ENCODE measurements at places on chromosomes 12 and 14.
A peak's percentile ranks its signal among the peaks of the same experiment; 100 is the strongest.

DNA sequence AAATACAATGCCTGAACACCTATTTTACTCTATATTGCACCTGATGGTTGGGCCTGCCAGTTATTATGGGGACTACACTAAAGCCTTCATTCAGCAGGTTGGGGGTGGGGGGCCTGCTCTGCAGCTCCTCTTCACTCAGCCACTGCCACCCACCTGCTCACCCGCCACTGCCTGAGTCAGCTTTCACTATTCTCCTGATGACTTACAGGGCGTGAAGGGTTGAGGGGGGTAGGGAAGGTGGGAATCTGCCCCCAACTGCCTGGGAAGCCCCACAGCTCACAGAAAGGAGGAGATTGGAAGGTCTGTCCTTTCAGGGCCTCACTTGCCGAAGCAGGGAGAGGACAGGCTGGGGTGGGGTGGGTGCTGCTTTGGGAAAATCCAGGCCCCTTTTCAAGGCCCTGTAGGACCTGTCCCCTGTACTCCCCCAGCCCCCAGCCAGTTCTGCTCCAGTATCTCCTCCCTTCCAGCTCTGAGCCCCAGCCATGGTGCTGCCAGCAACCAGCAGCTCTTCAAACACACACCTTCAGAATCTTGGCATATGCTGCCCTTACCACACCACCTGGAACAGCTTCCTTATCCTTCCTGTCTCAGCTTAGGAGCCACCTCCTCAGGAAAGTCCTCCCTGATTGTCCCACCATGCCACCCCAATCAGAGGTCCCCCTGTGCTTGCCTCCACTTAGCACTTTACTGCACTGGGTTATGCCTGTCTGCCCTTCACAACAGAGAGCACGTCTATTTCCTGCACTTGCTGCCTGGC is 33.1 kb downstream of the IRF2BPL start:
- no peak for DNase-seq

DNA sequence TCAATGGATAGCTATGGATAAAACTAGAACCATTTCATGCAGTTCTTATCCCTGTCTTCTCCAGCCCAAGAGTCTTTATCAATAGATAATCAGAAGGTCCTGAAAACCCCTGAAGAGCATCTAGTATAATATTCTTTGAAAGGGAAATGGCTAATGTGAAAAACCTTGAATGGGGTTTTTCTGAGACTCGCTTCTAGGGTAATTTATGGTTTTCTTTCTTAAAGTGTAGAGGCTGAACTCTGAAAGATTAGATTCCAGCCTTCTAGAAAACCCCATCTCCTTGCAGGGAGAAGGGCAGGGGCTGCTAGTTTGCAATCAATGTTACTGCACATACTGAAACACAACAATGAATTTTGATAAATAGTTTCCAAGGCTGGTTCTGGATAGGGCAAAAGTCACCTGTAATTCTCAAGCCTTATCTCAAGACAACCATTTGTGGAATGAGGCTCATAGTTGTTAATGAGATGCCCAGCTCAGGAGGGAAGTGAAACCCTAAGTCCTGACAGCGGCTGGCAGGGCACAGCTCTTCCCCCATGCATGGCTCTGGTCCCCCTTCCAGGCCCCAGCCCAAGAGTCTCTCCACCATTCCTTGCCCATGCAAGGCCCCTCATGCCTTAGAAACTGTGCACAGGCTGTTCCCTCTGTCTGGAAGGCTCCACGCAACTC is 33.7 kb upstream of the PYGL start:
- DNase-seq = no peak

DNA sequence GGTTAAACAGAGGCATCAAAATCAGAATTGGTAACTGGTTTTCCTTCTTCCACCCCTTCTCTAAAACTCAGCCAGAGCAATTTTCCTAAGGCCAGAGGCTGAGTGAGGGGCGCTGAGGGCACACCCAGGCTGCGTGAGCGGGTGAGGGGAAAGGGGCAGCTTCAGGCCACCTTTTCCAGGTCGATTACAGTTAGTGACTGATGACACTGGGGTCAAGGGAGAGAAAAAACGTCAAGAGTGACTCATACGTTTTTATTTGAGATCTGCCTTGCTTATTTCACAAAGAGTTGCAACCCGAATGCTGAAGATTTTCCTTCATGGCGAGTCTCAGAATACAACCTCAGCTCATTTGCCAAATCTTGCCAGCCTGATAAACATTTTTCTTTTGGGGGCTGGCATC is 46.7 kb upstream of the EVL start:
- DNase-seq = no peak

GRCh38 chr12:13942826-13943225 is 38.6 kb downstream of the GRIN2B start:
- DNase-seq = no peak

DNA sequence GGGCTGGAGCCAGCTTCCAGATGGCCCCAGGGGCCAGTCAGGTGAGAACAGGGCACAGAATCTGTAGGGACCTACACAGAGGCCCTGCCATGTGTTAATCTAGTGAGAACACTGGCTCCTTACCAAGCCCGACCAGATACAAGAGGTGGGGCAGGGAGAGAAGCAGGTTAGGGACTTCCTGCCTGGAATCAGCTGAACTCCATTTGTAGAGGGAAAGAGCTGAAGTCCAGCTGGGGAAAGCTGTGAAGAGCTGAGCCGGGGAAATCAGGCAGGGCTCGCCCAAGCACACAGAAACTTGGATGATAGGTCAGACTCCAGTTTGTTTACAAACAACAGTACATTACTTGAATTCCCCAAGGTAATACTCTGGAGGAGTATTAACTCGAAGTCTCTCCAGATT is 46.7 kb downstream of the PTGER2 start:
- no peak for DNase-seq

GRCh38 chr12:124488520-124488919 is 78.9 kb downstream of the NCOR2 start:
- DNase-seq = no peak

GRCh38 chr12:124082012-124082411 is 109.0 kb downstream of the ZNF664 start:
- no peak for DNase-seq

GRCh38 chr12:10235761-10236631 is 23.3 kb downstream of the GABARAPL1 start:
- DNase-seq = peak; percentile 19

DNA sequence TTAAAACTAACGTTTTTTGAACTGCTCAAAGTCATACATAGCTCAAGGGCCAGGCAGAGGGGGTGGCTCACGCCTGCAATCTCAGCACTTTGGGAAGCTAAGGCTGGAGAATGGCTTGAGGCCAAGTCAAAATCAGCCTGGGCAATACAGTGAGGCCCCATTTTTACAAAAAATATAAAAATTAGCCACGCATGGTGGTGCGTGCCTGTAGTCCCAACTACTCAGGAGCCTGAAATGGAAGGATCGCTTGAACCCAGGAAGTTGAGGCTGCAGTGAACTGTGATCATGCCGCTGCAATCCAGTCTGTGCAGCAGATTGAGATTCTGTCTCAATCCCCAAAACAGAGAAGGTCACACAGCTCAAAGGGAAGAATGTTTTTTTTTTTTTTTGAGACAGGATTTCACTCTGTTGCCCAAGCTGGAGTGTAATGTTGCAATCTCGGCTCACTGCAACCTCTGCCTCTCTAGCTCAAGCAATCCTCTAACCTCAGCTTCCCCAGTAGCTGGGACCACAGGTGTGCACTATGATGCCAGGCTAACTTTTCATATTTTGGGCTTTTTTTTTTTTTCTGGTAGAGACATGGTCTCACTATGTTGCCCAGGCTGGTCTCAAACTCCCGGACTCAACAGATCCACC is 2.9 kb downstream of the RBM23 start:
- DNase-seq = no peak

- no peak for DNase-seq
Observed at GRCh38 chr14:33219957-33220356, 281.3 kb downstream of the NPAS3 start.

DNA sequence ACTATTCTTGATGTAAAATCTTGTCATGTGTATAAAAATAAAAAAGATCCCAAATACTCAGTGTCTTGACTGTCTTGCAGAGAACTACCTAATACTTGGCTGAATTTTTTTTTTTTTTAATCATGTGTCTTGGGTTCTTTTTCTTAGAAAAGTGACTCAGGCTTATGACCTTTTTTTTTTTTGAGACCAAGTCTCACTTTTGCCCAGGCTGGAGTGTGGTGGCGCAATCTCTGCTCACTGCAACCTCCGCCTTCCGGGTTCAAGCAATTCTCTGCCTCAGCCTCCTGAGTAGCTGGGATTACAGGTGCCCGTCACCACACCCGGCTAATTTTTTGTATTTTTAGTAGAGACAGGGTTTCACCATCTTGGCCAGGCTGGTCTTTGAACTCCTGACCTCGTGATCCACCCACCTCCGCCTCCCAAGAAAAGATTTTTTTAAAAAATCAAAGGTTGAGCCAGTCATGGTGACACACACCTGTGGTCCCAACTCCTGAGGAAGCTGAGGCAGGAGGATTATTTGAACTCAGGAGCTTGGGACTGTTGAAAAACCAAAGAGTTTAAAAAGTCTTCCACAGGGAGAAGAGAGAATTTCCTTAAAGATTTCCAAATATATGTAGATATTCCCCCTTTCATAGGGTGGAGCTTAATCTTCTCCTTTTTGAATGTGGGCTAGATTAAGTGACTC is 17.7 kb upstream of the TDG start:
- DNase-seq = no peak

- peak; percentile 95 for DNase-seq
Observed at GRCh38 chr12:1291601-1292332, 300.7 kb downstream of the ERC1 start.

DNA sequence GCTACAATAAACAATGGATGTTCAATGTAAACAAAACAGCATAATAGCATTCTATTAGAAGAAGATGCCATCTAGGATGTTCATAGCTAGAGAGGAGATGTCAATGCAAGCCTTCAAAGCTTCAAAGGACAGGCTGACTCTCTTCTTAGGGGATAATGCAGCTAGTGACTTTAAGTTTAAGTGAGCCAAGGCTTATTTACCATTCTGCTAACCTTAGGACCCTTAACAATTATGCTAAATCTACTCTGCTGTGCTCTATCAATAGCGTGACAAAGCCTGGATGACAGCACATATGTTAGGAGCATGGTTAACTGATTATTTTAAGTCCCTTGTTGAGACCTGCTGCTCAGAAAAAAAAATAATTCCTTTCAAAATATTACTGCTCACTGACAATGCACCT is 106.0 kb upstream of the SSTR1 start:
- DNase-seq = no peak

- no peak for DNase-seq
Observed at GRCh38 chr12:110310763-110311162, 29.7 kb downstream of the ATP2A2 start.

DNA sequence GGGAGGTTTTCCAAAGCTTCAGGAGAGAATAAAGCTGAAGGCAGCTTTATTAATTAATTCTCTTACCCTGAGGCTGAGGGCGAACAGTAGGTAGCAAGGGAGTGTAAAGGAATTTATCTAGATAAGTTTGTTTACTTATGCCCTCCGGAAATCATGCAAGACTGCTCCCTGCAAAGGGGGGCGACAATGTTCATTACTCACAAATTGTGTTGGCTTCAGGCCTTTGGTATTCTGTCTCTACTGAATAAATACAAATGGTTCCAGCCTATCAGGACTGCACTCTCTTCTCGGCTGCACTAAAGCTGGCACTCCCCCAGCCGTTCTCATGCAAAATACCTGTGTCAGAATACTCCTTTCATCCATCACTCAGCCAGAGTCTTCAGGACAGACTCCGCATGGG is 120.8 kb downstream of the PPHLN1 start:
- DNase-seq = no peak

DNA sequence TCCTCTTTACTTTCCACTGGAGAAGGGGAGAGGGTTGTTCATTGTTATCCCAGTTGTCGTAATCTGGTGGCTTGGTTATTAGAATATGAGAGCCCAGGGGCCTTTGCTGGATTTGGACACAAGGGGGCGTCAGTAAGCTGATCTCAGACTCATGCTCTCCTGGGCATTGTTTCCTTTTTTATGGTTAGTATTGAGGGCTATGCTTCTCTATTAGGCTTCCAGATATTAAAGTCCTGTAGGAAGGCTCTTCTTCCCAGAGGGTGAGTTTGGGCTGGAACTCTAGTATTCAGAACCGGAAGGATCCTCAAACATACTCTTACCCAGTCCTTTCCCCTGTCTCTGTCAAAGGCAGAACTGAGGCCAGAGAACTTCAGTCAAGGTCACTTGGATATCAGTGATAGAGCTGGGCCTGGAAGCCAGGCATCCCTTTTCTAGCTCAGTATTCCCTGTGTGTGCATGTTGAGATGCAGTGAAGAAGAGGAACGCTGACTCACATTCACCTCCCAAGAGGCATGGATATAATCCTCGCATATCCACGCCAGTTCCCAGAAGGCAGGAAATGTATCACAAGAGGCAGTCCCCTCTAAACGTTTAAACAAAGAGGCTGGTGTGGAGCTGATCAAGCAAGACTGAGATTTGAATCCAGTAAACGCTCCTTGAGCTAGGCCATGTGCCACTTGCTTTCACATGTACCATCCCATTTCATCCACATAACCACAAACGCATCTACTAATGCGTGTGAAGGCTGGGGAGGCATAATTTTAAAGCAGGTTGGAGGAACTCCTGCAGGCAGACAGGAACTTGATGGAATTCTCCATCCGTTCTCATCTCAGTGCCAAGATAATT is 41.6 kb downstream of the UBE3B start:
- DNase-seq = no peak

DNA sequence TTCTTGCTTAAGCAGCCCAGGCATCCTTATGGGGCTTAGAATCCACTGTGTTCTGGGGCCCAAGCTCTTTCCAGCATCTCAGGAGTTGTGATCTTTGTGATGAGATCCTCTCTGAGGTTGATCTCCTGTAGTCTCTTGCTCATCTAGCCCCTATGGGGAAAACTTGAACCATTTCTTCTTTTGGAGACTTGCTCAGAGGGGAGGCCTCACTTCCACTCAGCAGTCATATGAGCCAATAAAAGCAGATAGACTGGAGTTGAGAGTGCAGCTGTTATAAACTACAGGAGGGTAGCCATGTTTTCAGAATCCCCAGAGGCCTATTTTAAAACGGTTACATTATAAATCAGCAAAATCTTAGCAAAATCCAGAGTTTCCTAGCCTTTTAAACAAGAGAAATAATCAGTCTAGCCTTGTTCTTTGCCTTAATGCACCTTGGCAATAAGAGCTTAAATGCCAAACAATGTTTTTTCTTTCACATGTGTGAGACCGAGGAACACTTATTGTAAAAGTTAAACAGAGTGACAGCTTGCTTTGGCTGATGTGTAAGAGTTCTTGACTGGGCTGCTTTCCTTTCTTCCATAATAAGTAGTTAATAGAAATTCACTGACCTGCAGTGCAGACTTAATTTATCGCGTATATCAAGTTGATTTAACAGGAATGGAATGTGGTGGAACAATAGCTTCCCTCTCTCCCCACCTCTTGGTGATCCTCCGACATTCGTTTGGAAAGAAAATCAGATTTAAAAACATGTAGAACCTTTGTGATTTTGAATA is 168.3 kb downstream of the NEDD1 start:
- DNase-seq = peak; percentile 27

DNA sequence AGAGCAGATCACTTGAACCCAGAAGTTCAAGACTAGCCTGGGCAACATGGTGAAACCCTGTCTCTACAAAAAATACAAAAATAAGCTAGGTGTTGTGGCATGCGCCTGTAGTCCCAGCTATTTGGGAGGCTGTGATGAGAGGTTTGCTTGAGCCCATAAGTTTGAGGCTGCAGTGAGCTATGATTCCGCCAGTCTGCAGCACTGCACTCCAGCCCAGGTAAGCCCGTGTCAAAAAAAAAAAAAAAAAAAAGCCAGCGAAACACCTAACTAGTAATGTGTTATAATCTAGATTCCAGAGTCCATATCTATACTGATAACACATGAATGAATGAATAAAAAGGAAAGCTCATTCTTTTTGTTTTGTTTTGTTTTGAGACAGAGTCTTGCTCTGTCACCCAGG is 18.5 kb upstream of the SLC25A3 start:
- DNase-seq = no peak

All from skin of body (tissue), 3 donors.